NCI-H1930 (cell line): ENCODE measurements at places on chromosomes 16 and 17.

DNA sequence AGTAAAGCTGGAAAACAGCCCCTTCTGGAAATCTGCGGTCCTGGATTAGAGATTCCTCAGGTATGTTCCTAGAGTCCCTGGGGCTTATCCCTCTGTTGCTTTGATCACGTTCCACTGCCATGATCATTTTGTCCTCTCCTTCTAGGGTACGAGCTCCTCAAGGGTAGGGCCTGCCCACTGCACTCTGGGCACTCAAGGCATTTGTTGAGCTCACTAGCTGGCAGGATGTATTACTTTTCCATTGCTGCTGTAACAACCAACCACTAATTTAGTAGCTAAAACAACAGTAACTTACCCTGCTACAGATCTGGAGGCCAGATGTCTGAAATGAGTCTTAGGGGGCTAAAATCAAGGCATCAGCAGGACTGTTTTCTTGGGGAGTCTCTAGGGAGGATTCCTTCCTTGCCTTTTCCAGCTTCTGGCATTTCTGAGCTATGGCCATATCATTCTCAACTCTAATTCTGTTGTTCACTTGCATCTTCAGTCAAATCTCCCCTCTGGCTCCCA, 65.7 kb downstream of the ARSG start:
- DNase-seq, result no peak

GRCh38 chr16:81006211-81006812, 373 bp downstream of the CMC2 start:
- no peak for DNase-seq

- no peak for DNase-seq
These were observed 15.5 kb downstream of the AXIN2 start for GRCh38 chr17:65545705-65546523.

DNA sequence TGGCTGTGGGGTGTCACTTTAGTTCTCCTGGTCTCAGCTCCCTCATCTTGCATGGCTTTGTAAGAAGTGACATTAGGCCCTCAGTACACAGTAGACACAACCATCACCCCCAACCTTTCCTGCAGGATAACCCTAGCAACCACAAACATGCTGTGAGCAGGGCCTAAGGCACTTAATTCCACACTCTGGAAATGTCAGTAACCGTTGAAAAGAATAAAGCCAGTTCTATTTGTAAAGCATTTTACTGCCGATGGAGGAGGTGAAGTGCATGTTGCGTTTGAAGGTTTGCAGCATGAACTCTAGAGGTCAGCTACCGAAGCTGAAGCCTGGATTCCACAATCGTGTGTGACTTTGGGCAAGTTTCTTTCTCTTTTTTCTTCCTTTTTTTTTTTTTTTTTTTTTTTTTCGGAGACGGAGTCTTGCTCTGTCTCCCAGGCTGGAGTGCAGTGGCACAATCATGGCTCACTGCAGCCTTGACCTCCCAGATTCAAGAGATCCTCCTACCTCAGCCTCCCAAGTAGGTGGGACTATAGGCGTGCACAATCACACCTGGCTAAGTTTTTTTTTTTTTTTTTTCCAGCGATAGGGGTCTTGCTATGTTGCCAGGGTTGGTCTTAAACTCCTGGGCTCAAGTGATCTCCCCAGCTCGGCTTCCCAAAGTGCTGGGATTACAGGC, 26.1 kb upstream of the TOB1 start:
- no peak for DNase-seq

DNA sequence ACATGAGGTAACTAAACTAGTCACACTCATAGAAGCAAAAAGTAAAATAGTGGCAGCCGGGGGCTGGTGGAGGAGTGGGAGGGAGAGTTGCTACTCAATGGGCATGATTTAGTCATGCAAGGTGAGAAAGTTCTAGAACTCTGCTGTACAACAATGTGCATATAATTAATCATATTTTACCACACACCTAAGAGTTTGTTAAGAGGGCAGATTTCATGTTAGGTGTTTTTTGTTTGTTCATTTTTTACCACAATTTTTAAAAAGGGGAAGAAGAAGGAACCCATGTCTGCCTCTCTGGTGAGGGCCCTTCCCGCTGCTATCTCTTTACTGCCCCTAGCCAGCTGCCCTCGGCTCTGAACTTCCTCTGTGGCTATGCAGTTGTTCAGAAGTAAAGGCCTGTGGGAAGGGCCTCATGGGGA, 11.2 kb downstream of the CD300LB start:
- no peak for DNase-seq

DNA sequence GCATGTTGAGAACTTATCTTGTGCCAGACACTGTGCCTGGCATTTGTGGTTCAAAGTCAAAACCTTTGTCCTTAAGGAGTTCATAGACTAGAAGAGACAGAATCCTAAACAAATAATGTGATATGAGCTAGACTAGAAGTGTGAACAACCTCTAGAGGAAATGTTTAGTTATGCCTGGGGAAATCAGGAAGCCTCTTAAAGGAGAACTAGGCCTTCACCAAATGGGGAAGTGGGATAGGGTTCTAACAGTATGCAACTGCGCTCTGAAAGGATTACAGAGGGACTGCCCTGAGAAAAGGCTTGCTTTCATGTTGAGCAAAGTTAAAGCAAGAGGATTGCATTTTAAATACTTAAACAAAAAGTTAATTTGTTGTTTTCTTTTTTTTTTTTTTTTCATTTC, 4.9 kb downstream of the RUNDC1 start:
- DNase-seq, result no peak

DNA sequence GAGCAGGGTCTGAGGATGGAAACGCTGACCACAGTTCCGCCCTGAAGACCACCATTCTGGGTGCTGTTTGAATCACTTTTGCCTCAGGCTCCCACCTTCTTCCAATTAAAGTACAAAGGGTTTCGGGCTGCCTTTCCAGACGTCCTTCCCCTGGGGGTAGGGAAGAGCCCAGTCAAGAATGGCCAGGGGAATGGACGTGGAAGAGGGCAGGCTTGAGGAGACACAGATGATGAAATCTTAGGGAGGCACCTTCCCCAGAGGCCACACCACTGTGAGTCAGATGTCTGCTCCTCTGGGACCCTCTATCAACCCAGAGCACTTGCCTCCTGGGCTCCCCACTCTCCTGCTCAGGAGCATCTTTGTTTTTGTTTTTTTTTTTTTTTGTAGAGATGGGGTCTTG, 27.5 kb upstream of the MTSS2 start:
- no peak for DNase-seq

DNA sequence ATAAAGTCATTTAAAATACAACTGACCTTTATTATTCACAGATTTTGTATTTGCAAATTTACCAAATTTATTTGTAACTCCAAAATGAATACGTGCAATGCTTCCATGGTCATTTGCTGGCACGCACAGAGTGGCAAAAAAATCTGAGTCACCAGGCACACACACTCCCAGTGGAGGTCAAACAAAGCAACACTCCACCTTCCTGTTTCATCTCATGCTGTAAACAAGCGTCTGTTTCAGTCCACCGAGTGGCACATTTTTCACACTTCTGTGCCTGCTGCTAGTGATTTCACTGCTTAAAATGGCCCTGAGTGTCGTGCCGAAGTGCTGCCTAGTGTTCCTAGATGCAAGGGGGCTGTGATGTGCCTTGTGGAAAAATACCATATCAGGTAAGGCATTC, 17.8 kb upstream of the ITGAE start:
- no peak for DNase-seq

GRCh38 chr16:67277999-67278772, 1.1 kb upstream of the PLEKHG4 start:
- DNase-seq, result peak; percentile 11

DNA sequence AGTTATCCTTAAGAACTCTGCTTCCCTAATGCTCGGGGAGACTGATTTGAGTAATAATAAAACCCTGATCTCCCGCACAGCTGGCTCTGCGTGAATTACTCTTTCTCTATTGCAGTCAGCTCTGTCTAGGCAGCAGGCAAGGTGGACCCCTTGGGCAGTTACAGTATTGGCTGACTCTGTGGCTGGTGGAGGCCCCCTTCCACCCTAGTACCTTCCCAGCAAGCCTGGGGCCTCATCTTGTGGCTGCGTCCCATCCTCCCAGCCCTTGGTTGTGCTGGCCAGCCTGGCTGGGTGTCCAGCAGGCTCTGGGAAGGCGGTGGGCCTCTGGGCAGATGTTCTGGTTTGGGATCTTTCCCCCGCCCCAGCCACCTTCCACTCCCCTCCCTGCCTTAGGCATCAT, 44.5 kb downstream of the CFAP20 start:
- DNase-seq, result no peak
